Urinary bladder (tissue), 4 donors: ENCODE measurements at places on chromosomes 7 and 10. TPM values are rescaled to one million over a fixed set of nuclear protein-coding genes. Genes with fewer than 3 reads are reported as not detected.

KLF14 gene
- 0.32 TPM for total RNA-seq

CADPS2 gene
- 36.0 TPM for total RNA-seq

GDF2 gene
- not detected for total RNA-seq

AFAP1L2 gene
- 32.6 TPM for total RNA-seq

OR13A1 gene
- total RNA-seq = 0.85 TPM

CFAP69 gene
- total RNA-seq = 19.1 TPM

CYP3A4 gene
- not detected for total RNA-seq

SH2D4B gene
- total RNA-seq = 0.16 TPM

TUBB8 gene
- not detected for total RNA-seq

CYP26C1 gene
- total RNA-seq = not detected

AP4M1 gene
- 13.9 TPM for total RNA-seq

EIF4H gene
- total RNA-seq = 199 TPM

HGF gene
- 42.7 TPM for total RNA-seq

PRR15 gene
- total RNA-seq = 3.0 TPM

WNT16 gene
- 0.16 TPM for total RNA-seq

ATG9B gene
- total RNA-seq = not detected

ANXA8L1 gene
- total RNA-seq = 9.1 TPM

CRTAC1 gene
- total RNA-seq = 3.7 TPM

RARRES2 gene
- 86.2 TPM for total RNA-seq

LIMK1 gene
- 11.2 TPM for total RNA-seq

TPST1 gene
- total RNA-seq = 172 TPM

LLCFC1 gene
- not detected for total RNA-seq

FAM237B gene
- not detected for total RNA-seq

CFTR gene
- total RNA-seq = 2.0 TPM

TRIM50 gene
- 0.21 TPM for total RNA-seq

ANXA8 gene
- 7.7 TPM for total RNA-seq

SPDYE16 gene
- not detected for total RNA-seq

ZNF777 gene
- 2.7 TPM for total RNA-seq

HOXA2 gene
- 1.4 TPM for total RNA-seq

MSS51 gene
- total RNA-seq = 5.9 TPM

ZNF365 gene
- total RNA-seq = 0.85 TPM

ACSL5 gene
- 38.8 TPM for total RNA-seq

EBF3 gene
- 29.4 TPM for total RNA-seq

PPP1R17 gene
- total RNA-seq = not detected

FAM25A gene
- not detected for total RNA-seq

SNX10 gene
- 7.1 TPM for total RNA-seq

SPDYE2B gene
- not detected for total RNA-seq

CTTNBP2 gene
- 13.1 TPM for total RNA-seq

GLI3 gene
- total RNA-seq = 23.2 TPM

ALOX5 gene
- total RNA-seq = 25.7 TPM

LRRTM3 gene
- 0.85 TPM for total RNA-seq

FANK1 gene
- 2.0 TPM for total RNA-seq

FAM13C gene
- total RNA-seq = 34.5 TPM

TMEM273 gene
- total RNA-seq = 14.4 TPM
